ENCODE measurements at places on chromosomes 1 and 21. TPM values are rescaled to one million over a fixed set of nuclear protein-coding genes. Genes with fewer than 3 reads are reported as not detected.
A peak's percentile ranks its signal among the peaks of the same experiment; 100 is the strongest.

- peak; percentile 42 for DNase-seq
Observed at GRCh38 chr1:29501227-29501976, 265.1 kb downstream of the PTPRU start.

KCNA3 gene
- 0.68 TPM for total RNA-seq

RNPEP gene
- total RNA-seq: 49.2 TPM

RNF207 gene
- total RNA-seq: 4.9 TPM

USF1 gene
- total RNA-seq: 58.6 TPM

GRCh38 chr1:12640237-12640957 is 3.5 kb upstream of the AADACL4 start:
- no peak for DNase-seq

DNA sequence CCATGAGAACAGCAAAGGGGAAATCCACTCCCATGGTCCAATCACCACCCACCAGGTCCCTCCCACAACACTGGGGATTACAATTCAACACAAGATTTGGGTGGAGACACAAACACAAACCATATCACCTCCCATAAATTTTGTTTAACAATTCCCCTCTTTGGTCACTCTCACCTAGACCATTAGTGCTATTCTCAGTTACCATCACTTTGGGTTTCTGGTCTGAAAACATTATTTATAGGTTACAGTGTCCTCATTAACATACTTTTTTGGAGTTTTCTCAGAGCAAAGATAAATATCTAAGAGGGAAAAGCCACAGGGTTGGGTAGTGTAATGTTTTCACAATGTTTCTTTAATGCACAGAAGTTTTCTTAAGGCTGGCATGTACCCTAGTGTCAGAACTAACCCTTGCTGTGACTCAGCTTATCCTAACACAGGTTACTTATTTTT is 47.7 kb upstream of the DNAH14 start:
- no peak for DNase-seq

DNA sequence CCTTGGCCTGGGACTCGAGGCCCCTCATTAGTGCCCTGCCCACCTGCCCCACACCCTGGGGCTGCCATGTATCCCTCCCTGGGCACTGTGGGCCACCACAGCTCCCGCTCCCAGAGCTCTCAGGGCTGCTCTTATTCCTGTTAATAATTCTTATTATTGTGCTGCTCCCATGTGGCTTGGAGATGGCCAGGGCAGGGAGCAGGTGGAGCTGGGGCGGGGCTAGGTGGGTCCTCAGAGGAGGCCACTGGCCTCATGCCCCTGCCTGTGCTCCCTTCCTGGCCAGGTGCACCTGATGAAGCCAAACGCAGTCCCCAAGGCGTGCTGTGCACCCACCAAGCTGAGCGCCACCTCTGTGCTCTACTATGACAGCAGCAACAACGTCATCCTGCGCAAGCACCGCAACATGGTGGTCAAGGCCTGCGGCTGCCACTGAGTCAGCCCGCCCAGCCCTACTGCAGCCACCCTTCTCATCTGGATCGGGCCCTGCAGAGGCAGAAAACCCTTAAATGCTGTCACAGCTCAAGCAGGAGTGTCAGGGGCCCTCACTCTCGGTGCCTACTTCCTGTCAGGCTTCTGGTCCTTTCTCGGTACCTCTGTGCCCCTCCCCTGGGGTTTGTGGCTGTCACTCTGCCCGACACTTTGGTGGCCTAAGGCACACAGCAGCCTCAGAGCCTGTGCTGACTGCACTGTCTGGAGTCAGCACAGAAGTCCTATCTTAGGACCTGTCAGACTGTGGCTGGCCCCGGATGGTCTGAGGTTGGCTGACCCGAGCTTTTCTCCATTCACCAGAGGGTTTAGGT is 34.1 kb downstream of the BMP8A start:
- DNase-seq: no peak

DNA sequence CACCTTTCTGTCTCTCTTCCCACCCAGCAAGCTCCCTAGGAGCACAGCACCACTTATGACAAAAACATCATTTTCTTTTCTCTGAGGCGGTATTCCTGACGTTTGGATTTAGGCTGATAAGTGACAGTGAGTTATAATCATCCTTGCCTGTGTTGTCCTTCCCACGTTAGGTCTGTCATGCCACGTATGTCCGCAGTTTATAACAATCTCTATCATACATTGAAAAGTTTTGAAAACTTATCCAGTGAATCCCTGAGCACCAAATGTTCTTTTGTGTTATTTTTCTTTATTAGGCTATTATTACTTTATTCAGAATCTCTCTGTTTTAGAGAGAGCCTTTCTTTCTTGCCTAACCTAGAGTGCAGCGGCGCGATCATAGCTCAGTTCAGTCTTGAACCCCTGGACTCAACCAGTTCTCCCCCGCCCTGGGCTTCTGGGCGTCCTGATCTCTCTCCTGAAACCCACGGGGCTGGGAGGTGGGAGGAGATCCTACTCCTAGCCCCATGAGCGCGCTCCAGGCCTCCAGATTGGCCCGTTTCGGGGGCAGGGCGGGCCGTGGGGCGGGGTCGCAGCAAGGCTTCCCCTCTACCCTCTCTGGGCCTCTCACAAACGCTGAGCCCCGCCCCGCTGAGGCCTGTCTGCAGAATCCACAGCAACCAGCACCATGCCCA is at the start of gene GSTM2:
Gene GSTM2, plus strand, starts transcription at position 606 of the 671 bp plus-strand sequence. Its CDS starts 59 bp downstream, at position 665.
- peak; percentile 95 for DNase-seq

DCST1 gene
- total RNA-seq: not detected

GRCh38 chr1:214419650-214420049 is 131.8 kb downstream of the PTPN14 start:
- no peak for DNase-seq

- peak; percentile 87 for DNase-seq
Observed at GRCh38 chr1:156920233-156921052, at the start of gene LRRC71. LRRC71 (plus strand) TSS chr1:156920632; CDS start chr1:156920804, 172 bp downstream.

DNA sequence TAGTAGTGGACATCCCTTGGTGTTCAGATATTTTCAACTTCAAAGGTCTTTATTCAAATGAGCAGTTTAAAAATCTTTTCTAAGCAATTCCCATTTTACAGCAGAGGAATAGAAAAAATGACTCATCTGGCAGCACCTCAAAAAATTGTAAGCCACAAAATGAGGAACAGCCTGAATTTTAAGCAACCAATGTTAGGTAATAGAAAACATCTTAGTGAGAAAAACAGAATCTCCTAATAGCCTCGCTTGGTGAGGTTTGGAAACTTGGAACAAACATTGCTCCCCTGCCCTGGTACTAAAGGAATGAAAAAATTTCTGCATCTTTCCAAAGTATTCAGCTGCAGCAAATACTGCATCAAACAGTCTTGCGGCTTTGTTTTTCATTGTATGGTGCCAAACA is 264.4 kb downstream of the NTNG1 start:
- no peak for DNase-seq

DENND2C gene
- 3.4 TPM for total RNA-seq

- DNase-seq: no peak
Observed at GRCh38 chr1:28265577-28265976, 6.3 kb downstream of the SESN2 start.

DNA sequence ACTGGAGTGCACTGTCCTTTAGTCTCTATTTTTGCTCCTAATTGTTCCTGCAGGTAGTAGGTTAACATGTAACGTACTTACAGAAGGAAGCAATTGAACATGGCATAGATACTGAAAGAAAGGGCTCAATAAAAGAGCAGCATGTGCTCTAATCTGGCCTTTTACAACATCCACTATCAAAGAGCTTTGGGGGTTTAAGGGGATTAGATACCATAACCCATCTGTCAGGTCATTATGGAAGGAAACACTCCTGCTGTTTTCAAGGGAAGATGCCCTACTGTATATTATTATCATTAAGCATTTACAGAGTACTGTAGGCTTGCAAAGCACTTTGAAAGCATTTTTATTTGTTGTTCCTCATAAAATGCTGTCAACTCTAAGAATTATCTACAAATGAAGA is 152.8 kb downstream of the TTLL7 start:
- DNase-seq: no peak

DNA sequence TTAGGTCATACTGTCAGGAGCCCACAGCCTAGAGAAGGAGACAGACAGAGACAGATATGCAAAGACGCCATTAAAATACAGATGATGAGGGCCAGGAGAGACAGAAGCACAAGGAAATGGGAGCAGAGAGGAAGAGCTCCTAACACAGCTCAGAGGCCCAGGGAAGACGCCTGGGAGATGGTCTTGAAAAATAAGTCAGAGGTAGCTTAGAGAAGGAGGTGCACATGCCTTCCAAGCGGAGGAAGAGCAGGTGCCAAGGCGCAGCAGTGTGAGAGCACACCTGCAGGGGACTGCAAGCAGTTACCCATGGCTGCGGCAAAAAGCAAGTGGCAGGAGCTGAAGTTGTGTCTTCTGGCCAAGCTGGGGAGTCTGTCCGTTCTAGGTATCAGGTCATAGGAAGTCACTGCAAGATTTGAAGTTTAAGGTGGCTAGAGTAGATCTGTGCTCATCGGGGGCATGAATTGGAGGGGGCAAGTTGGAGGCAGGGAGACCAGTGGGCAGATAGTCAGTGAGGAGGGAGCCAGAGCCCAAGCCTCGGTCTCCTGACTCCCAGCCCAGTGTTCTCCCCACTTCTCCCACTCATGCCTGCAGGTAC is 1.3 kb upstream of the TRABD2B start:
- peak; percentile 53 for DNase-seq

DNA sequence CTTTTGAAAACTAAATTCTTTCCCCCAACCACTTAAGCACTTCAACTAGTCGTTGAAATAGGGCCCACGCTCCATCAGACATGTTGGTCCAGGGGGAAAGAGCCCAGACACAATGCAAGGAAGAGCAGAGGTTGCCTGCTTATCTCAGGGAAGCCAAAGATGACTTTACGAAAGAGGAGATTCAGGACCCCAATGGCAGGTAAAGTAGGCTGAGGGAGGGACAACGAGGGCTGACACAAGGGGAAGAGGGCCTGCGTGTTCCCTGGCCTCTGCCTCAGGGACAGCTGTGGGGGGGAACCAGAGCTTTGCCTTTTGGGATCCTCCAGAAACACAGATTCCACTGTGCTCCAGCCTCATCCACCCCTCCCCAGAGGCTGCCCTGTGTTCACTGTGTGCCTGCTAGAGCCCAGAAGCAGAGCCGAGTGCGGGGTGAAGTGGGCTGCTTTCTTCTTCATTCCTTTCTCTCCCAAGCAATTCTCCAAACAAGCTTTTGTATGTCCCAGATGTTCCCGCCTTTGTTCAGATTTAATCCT is 135.5 kb upstream of the GRIK3 start:
- DNase-seq: no peak

DNA sequence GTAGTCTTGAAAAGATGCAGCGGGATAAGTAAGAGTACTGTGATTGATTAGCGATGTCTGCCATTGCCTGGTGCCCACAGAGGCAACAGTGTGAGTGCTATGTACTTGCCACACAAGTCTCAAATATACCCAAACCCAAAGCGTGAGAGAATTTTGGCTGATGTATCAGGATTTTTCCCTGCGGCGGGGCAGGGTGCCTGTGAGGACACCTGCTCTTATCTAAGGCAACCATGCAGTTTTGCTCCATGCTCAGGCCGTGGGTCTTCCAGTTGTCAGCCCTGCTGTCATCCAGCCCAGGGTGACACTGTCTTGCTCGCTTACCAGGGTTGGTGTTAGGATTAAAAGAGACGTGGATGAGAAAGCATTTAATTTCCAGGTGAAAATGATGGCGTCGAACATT is 202.7 kb downstream of the PTPRU start:
- DNase-seq: no peak

OLIG2 gene
- 2.0 TPM for total RNA-seq

DNA sequence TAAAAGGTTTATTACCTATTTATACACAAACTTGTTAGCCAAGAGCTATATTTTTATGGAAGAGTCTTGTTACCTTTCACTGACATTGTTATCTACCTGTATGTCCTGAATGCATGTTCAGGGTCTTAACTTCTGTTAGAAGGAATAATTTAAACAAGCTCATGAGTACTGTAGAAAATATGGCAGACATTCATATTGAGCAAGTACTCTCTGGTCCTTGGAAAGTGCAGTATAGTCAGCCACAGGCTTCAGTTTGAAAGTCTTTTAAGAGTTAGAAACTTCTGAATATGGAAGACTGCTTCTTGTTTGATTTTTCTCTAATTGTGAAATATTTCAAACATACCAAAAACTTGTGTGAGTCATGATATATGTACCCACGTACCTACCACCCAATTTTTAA is 16.6 kb downstream of the DIP2A start:
- no peak for DNase-seq

- no peak for DNase-seq
Observed at GRCh38 chr1:184622136-184622823, 132.4 kb downstream of the EDEM3 start.

DNA sequence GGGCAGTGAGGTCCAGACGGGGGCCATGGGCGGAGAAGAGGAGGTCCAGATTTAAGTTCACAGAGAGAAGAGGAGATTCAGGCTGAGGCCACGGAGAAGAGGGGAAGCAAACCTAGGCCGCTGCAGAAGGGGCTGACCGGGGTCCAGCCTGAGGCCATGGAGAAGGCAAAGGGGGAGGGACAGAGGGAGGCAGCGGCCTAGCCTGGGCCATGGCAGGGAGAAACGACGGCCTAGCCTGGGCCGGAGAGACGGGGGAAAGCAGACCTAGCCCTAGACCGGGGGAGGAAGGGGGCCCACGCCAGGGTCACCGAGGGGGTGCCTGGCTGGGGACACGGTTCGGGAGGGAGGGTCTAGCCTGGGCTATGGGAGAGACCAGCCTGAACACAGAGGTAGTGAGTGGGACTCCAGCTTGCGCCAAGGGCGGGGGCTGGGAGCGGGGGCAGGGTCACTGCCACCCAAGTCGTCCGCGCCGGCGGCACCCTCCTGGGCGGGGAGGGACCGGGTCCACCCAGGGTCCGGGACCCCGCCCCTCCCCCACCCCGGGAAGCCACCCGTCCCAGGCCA is 459 bp downstream of the CAPZB start:
- DNase-seq: peak; percentile 52

NECTIN4 gene
- total RNA-seq: 0.33 TPM

DNA sequence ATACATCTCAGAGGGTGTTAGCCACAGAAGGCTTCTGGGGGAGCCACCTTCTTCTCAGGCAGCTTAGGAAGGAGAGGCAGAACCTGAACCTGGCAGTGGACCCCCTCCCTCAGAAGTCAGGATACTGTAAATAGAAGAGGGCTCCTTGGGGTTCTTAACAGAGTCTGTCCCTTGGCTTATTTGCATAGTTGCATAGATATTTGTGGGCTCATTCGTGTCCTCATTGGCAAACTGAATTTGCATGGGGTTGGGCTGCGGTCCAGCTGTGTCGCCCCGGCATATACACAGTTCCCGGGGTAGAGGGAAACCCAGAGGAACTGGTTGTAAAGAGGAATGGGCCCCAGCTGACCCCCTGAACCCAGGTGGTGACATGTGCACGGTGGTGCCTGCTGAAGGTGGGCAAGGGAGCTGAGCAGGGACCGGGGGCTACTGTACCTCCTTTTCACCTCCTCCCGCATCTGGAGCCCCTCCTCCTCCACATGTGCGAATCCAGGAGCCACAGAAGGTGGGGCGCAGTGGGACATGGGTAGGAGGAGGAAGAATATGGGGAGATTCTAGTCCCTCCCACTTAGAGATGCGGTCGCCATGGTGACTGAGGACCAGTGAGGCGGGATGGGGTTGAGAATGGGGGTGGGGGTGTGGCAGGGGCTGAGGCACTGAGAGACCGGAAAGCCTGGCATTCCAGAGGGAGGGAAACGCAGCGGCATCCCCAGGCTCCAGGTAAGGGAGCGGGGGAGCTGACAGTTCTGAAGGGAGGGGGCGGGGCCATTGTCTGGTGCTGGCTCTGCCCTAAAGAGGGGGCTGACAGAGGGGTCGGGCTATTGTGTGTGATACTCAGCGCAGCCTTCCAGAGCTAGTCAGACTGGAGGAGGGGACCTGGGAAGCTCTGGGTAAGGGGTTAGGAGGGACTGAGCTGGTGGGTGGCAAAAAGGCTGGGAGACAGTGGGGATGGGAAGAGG is 3.7 kb upstream of the SEMA4A start:
- peak; percentile 97 for DNase-seq

All from H9 (cell line).